ENCODE measurements at places on chromosomes 13 and 19.
A peak's percentile ranks its signal among the peaks of the same experiment; 100 is the strongest.

GRCh38 chr13:27353166-27353583, 71.2 kb upstream of the GTF3A start:
- DNase-seq, result no peak

GRCh38 chr19:8342684-8343482, at the start of gene KANK3:
Gene KANK3 (minus strand): TSS chr19:8343262. CDS start chr19:8337828, 5,434 bp downstream.
- peak; percentile 87 for DNase-seq

GRCh38 chr19:46218160-46218559, 11.4 kb upstream of the IGFL1 start:
- DNase-seq, result no peak

- DNase-seq, result no peak
Measured at GRCh38 chr19:15372470-15372869, 7.1 kb downstream of the AKAP8 start.

- DNase-seq, result no peak
Measured at GRCh38 chr13:104253063-104253680, 1187.0 kb upstream of the SLC10A2 start.

- no peak for DNase-seq
Measured at GRCh38 chr13:22964245-22964966, 216.4 kb upstream of the SGCG start.

GRCh38 chr19:19324059-19324770, 3.6 kb downstream of the MAU2 start:
- no peak for DNase-seq

GRCh38 chr13:45332036-45332830, 8.8 kb downstream of the TPT1 start:
- no peak for DNase-seq

GRCh38 chr19:4051175-4052101, 15.3 kb downstream of the ZBTB7A start:
- no peak for DNase-seq

DNA sequence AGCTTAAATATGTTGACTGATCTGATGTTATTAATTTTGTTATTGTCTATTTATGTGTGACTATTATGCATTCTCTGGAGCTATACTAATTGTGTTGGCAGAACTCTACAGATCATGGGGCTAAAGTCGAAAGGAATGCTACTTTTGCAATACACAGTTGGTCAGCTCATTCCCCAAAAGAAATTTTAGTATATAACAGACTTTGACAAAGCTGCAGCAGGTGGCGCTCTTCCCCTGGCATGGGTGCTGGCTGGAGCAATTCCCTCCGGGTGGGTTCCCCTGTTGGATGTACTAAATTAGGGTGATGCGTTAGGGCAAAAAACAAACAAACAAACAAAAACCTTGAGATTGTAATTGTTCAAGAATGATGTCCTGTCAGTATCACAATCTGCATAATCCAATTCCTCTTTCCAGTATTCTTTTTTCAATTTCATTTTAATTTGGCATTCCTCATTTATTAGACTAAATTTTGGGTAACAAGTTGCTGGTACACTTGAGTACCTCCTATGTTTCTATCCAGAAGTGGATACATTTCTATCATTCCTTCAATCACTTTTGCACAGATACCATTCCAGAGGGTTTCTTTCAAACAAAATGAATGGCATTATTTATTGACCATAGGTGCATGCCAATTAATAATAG, 322.8 kb upstream of the EDNRB start:
- no peak for DNase-seq

GRCh38 chr13:58191754-58192153, 560.2 kb downstream of the PCDH17 start:
- no peak for DNase-seq

- no peak for DNase-seq
Measured at GRCh38 chr19:660793-661426, 2.1 kb downstream of the RNF126 start.

GRCh38 chr13:75804054-75804453, 167.9 kb downstream of the LMO7 start:
- no peak for DNase-seq

- no peak for DNase-seq
Measured at GRCh38 chr13:85812282-85812681, 13.1 kb upstream of the SLITRK6 start.

DNA sequence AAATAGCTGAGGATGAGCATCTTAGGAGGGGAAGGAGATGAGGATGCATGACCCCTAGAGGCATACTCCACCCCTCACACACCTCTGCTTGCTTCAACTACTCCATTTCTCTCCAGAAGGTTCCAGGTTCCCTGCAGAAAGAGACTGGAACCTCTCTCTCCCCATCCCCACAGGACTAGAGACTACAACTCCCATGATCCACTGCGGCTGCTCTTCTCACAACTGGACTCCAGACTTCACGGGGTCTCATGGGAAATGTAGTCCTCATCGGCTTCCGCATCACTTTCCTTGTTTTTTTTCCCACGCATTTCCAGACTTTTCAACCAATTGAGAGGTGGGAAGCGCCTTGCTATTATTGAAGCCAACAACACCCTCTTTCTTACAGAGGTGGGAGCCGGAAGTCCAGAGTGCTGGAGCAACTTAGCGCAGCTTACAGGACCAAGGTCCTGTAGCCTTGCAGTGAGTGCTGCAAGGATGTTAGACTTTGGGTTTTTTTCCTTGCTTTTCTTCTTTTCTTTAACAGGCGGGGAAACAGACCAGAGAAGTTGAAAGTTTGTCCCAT, 13.9 kb upstream of the CACNG6 start:
- DNase-seq, result peak; percentile 58

DNA sequence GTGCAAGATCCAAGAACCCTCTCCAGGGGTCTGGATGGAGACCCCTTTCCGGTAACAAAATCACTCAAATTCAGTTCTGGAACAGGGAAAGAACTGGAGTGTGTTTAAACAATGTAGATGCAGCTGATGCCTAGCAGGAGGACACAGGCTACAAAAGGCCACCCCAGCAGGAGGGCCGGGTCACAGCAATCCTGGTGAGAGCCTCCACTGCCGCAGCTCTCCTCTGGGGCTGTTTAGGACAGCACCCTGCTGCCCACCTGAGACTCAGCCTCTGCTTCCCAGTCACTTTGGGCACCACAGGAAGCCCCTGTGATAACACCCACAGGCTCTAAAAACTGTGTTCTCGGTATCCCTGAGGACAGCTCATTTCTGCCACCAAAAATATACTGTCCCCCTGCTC, 318.7 kb upstream of the NBEA start:
- no peak for DNase-seq

GRCh38 chr19:16033721-16034120, 42.6 kb upstream of the TPM4 start:
- no peak for DNase-seq

DNA sequence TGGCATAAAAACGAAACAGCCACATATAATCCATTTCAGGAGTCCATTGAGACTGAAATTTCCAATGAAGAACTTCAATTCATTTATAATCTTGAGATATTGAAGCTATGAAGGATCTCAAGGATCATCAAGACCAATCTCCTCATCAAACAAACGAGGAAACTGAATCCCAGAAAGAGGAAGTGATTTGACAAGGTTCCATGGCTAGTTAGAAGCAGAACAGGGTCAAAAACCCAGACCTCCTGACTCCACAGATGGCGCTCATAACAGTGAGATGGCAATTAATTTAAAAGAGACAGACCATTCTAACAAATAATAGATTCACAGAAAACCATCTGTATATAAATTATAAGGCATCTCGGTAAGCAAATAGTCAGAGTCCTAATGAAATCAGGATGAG, 229.7 kb downstream of the KCTD12 start:
- DNase-seq, result no peak

GRCh38 chr19:33302974-33303790, 848 bp upstream of the CEBPA start:
- DNase-seq, result no peak

DNA sequence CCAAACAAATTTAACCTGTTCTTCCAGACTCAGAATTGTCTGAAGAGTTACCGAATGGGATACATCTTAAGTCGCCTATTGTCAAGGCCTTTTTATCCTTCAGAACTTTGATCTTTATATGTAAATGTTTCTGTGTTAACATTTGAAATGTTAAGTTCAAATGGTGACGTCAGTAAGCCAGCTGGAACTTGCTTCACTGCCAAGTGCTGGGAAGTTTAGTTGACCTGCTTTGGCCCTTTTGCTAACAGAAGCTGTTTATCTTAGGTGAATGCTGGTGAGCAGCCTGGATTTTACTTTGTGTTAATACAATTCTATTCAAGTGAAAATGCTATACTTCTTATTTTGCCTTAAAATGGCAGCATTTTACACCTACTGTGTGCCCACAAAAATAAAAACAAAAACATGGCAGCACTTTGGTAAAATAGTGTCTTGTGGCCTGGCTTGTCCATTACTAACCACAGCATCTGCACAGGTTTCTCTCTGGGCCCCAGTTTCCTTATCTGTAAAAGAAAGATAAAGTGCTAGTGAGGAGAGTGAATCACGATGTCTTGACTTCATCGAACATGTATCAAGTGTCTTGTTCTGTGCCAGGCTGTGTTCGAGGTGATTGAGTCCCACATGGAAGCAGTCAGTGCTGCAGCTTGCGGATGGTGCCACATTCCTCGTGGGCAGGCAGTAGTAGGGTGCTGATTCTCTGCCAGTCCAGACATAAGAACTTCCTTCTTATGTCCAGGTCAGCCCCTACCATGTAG, 2.2 kb downstream of the NAXD start:
- no peak for DNase-seq

GRCh38 chr19:17135001-17135853, 59.6 kb downstream of the MYO9B start:
- DNase-seq, result peak; percentile 11

- DNase-seq, result no peak
Measured at GRCh38 chr19:40932008-40932959, 50.3 kb upstream of the CYP2A7 start.

GRCh38 chr13:97212601-97213040, 9.5 kb upstream of the MBNL2 start:
- no peak for DNase-seq

DNA sequence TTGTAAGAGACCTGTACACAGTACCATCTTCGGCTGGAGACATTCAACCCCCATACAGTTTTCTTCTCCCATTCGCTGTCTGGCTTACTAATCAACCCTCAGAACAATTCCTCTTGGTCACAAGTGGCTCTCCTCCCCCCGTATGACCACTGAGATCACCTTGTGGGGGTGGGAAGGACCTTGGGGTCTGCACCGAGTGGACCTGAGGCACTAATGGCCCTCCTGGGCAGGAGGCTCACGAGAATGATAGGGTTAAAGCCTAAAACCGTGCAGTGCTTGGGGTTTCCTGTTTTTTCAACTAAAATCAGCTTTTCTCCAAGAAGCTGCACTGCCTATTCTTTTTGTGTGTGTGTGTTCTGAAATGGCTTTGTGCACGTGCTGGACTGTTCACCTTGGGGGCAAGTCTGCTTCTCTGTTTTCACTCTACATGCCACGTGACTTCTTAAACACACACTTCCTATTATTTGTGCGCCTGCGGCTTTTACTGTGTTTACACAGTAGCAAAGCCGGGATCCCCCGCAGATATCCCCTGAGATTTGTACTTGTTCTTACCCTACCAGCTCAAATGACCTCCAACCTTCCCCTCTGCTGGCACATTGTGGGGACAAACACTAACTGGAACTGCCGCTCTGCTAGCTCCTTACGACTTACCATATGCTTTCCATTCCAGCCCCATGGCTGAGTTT, 12.3 kb downstream of the RBM26 start:
- DNase-seq, result no peak

- no peak for DNase-seq
Measured at GRCh38 chr13:23705583-23705982, 135.4 kb downstream of the TNFRSF19 start.

GRCh38 chr13:39960191-39960590, 304.7 kb downstream of the COG6 start:
- no peak for DNase-seq

DNA sequence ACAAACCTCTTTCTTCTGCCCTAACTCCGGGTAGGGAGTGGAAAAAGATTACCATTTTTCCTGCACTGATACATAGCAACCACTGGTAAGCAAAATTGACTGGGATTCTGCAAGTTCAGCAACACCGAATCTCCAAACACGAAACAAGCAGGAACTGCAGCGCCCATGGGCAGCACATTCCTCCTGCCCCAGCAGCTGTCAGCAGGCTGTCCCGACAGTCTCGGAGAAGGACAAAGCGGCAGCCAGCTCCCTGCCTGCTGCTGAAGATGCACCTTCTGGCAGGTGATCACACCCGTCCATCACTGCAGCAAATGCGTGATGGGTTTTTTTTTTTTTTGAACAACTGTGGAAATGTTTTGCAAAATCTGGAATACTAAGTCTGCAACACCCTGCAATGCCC, 6.7 kb downstream of the TMTC4 start:
- no peak for DNase-seq

- DNase-seq, result no peak
Measured at GRCh38 chr13:39952249-39953233, 297.1 kb downstream of the COG6 start.

DNA sequence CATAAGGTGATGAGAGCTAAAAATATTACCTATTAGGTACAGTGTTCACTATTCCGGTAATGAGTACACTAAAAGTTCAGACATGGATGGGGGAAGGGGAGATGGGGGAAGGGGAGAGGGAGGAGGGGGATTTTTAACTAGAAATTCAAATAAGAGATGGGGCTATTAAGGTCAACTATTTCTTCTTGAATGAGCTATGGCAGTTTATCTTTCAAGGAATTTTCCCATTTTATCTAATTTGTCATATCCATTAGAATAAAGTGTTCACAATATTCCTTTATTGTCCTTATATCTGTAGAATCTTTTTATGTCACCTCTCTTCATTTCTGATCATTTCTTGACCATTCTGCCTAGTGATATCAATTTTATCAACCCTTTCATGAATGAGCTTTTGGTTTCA, 362.4 kb downstream of the SUCLA2 start:
- DNase-seq, result no peak

- no peak for DNase-seq
Measured at GRCh38 chr19:29757551-29757950, 42.5 kb upstream of the C19orf12 start.

- DNase-seq, result no peak
Measured at GRCh38 chr19:6402837-6403608, 10.1 kb upstream of the GTF2F1 start.

GRCh38 chr13:112940236-112940635, 28.8 kb upstream of the MCF2L start:
- no peak for DNase-seq

DNA sequence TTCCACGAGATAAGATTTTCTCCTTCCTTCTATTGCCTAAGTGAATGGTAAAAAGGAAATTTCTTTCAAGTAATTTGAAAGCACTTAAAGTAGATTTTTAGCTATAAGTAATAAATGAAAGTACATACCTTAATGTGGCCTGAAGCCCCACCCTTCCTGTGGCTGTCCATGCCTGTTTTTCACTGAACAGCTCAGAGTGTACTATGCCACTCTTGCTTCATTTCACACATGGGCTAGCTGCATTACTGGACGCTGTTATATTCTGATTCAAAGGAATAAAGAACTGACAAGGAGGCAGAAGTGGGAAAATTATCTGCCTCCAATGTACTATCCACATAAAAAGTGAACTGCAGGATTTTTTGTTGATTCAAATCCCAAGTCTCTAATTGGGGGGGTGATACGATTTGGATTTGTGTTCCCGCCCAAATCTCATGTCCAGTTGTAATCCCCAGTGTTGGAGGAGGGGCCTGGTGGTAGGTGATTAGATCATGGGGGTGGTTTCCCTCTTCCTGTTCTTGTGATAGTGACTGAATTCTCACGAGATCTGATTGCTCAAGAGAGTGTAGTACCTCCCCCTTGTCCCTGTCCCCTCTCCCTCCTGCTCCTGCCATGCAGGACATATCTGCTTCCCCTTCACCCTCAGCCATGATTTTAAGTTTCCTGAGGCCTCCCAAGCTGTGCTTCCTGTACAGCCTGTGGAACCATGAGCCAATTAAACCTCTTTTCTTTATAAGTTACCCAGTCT, 154.7 kb upstream of the SGCG start:
- DNase-seq, result no peak

Data from effector memory CD8-positive, alpha-beta T cell (primary cell).